ENCODE measurements at places on chromosomes 5 and 9.
A peak's percentile ranks its signal among the peaks of the same experiment; 100 is the strongest.

GRCh38 chr5:103668281-103668680 is 105.7 kb upstream of the NUDT12 start:
- no peak for DNase-seq

- DNase-seq: no peak
Observed at GRCh38 chr9:83433846-83434245, 104.4 kb downstream of the FRMD3 start.

GRCh38 chr9:114558027-114558675 is 29.4 kb upstream of the ATP6V1G1 start:
- DNase-seq: no peak

GRCh38 chr9:111898331-111899096 is 1.9 kb downstream of the UGCG start:
- DNase-seq: no peak

GRCh38 chr9:133792721-133793470 is 54.7 kb upstream of the SARDH start:
- peak; percentile 11 for DNase-seq

GRCh38 chr5:140391312-140391711 is 10.3 kb upstream of the ANKHD1 start:
- DNase-seq: peak; percentile 50

DNA sequence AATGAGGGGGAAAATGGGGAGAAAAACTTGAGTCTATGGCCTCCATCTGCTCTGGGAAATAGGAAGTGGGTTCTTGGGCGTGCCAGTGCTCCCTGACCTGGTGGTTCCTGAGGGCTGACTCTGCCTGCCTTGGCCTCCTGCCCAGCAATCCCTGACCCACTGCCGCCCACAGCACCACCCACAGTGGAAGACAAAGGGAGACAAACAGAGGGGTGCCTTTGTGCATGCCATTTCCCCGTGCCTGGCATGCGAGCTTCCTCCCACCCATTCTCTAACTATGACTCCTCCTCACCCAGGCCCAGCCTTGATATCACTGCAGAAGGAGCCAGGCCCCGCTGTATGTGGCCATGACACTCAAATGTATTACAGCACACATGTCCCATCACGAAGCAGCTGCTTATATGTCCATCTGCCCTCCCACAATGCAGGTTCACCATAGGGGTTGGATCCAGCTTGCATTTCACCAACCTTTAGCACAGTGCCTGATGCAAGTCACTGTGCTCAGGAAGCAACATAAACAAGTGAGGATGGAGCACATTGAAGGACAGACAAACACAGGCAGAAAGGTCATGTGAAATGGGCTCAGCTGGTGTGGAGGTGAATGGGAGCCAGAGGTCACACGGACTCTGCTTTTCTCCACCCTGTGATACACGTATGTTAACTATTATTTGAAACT is 84.4 kb downstream of the ADRB2 start:
- DNase-seq: no peak

- no peak for DNase-seq
Observed at GRCh38 chr5:172642926-172643871, 2.1 kb downstream of the NEURL1B start.

- DNase-seq: no peak
Observed at GRCh38 chr5:174402222-174402812, 322.1 kb upstream of the MSX2 start.

DNA sequence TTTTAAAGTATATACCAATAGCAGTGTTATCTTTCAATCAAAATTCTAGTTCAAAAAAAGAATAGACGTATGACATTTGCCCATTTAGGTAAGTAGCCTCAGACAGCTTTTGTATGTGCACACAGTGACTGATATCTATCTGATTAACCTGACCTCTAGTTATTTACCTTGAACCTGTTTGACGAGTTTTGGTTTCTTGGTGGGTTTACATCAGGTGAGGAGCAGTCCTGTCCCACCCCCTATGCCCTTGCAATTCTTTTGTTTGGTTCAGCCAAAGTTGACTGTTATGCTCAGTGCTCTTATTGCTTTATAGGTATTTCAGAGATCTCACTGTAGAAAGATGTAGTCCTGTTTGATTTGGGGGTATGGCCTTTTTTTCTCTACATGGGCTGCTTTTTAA is 147.2 kb downstream of the ISOC1 start:
- no peak for DNase-seq

GRCh38 chr9:13832446-13832845 is 481.5 kb downstream of the NFIB start:
- DNase-seq: no peak

DNA sequence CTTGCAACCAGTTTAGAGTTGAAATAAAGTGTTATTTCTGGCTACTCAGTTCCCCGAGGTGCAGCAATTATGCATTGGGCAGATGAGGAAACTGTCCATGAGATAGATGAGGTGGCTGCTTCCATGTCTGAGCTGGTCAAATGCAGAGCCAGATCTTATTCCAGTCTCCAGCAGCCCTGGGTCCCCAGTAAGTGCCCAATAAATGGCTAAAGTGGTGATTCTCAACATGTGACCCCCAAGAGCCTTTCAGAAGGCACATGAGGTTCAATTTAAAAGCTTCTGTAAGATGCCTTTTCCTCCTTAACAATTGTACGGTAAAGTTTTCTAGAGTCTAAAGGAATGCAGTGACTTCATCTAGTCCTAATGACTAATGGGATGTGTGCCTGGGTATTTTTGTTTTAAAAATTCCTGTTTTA is 17.5 kb downstream of the ATOX1 start:
- DNase-seq: peak; percentile 64

- peak; percentile 78 for DNase-seq
Observed at GRCh38 chr9:94945197-94946144, 219.0 kb downstream of the AOPEP start.
